Hippocampal formation (tissue), 2 donors: ENCODE measurements at places on chromosomes 6 and 20.

DNA sequence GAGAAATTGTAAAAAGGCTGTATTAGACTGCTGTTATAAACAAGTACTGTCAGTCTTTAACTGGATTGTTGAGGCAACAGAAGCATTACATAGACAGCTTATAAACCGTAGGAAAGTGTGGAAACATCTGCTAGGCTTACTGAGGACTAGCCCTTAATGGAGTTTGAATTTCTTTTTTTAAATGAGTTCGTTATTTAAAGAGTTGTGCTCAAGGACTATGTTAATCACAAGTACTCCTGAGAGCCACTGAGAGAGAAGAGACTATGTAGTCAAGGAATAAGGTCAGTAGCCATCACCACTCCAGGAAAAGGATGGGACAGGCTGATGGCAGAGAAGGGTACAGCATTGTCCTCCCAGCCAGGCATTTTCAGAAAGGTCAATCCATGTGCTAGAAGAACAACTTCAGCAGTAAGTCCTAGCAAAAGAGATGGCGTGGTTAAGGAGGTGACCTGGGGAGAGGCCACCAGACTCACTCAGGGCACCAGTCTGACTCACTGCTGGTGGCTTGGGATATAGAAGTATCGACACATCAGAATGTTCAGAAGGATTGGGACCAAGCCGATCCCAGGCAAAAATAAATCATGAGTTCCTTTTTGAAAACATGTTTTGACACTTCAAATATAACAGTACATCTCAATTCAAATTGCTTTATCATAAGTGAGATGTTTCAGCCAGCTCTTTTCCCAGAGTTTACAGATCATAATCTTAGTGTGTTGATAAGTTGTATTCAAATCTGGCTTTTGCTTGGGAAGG lies 6.4 kb downstream of the RPS12 start:
- no peak for DNase-seq

GRCh38 chr20:62368976-62369814 lies 2.1 kb upstream of the LAMA5 start:
- DNase-seq = no peak

DNA sequence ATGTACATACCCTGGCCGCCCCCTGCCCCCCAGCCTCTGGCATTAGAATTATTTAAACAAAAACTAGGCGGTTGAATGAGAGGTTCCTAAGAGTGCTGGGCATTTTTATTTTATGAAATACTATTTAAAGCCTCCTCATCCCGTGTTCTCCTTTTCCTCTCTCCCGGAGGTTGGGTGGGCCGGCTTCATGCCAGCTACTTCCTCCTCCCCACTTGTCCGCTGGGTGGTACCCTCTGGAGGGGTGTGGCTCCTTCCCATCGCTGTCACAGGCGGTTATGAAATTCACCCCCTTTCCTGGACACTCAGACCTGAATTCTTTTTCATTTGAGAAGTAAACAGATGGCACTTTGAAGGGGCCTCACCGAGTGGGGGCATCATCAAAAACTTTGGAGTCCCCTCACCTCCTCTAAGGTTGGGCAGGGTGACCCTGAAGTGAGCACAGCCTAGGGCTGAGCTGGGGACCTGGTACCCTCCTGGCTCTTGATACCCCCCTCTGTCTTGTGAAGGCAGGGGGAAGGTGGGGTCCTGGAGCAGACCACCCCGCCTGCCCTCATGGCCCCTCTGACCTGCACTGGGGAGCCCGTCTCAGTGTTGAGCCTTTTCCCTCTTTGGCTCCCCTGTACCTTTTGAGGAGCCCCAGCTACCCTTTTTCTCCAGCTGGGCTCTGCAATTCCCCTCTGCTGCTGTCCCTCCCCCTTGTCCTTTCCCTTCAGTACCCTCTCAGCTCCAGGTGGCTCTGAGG lies 7.6 kb downstream of the CDKN1A start:
- DNase-seq = no peak

DNA sequence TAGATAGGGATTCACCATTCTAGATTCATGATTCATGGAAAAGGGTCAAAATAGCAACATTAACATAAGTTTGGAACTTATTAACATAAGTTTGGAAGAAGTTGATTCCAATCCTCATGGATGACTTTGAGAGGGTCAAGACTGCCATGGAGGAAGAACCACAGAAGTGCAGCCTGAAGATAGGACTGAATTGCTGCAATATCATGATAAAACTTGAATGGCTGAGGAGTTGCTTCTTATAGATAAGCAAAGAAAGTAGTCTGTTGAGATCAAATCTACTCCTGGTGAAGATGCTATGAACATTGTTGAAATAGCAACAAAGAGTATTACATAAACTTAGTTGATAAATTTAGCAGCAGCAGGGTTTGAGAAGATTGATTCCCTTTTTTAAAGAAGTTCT lies 62.2 kb downstream of the GMDS start:
- no peak for DNase-seq

- DNase-seq = no peak
These were observed 38.5 kb downstream of the GCNT2 start for GRCh38 chr6:10559522-10560152.

DNA sequence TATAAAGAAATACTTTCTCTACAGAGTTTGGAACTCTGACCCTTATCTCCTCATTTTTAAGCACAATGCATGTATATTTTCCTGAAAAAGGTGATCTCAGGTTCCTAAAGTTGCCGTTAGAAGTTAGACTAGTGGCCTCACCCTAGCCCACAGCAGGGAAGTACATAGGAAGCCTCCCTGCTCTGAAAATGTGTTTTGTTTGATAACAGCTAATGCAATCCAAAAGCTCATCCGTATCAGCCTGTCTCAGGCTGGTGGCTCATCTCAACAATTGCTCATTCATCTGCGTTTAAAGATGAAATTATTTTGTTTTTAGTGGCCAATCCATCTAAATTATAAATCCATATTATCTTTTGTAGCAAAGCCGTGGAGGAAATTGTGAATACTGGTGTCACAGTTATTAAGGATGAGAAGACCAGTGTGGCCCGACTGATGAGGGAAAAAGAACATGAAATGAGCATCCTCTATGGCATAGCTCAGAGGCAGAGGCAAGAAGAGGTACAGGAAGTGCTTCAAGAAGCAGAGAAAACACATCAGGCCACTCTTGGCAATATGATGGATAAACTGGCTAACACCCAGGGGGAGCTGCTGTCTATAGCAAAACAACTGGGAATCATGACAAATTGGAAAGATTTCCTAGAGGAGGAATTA lies 20.1 kb downstream of the C6orf163 start:
- DNase-seq = no peak

DNA sequence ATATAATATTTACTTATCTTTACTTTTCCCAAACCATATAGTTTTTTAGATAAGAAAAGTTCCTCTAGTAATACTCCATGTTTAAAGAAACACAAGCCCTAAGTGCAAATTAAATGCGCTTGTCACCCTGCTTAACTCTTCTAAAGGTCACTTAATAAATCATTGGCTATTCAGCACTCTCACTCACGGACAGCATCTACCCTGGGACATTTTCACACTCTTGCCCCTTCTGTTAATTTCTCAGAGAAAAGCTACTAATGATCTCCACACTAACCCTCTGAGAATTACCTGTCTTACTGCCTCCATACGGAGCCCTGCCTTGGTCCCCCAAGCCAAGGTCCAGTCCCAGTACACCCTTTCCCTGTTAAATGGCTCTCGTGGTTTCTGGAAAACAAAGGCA lies 102.2 kb downstream of the NRN1 start:
- no peak for DNase-seq

GRCh38 chr20:64071341-64072332 lies 7.7 kb downstream of the RGS19 start:
- DNase-seq = no peak

- no peak for DNase-seq
These were observed 155.2 kb downstream of the SCML4 start for GRCh38 chr6:107668743-107669474.

GRCh38 chr20:62286493-62287064 lies 16.2 kb upstream of the ADRM1 start:
- no peak for DNase-seq

- DNase-seq = no peak
These were observed 191.1 kb downstream of the ZMYND8 start for GRCh38 chr20:47165376-47165865.

GRCh38 chr20:46985671-46986070 lies 91.0 kb downstream of the EYA2 start:
- no peak for DNase-seq

DNA sequence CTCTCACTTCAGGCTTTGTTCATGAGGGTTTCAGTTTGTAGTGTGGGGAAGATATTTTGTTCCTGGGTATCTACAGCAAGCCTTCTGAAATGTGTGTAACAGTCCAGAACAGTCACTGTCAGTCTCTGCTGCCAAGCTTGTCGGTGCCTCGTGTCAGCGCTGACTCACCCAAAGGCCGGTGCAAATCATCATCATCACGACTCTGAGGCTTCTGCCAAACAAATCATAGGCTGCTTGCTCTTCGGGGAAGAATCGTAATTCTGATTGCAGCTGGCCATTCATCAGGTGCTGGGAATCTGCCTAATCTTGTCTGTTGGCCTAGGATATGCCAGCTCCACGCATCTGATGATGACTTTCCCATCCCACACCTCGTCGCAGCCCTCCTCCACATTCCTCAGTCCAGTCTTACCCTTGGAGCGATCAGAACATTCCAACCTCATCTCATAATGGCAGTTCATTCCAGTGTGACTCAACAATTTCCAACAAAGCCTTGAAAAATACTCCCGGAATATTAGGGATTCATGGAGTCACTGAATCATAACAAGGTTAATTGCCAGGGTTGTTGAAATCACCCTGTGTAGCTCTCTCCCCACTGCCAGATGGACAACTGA lies 40.9 kb downstream of the ALDH8A1 start:
- DNase-seq = no peak

DNA sequence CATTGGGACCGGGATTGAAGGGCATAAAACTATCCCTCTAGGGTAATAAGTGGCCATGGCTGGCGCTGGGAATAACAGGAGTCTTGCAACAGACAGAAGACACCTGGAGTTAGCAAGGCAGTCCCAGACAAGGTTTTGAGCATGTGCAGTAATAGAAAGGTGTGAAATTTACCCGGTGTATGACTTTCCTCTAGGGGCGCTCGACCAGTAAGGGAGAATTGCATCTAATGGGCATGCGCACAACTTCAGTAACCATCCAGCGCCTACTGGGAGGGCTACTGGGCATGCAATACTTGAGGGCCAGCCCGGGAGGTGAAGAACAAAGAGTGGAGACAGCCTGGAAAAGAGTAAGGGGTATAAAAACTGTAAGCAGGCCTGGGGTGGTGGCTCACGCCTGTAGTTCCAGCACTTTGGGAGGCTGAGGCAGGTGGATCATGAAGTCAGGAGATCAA lies 32.7 kb downstream of the SERPINB6 start:
- DNase-seq = no peak

DNA sequence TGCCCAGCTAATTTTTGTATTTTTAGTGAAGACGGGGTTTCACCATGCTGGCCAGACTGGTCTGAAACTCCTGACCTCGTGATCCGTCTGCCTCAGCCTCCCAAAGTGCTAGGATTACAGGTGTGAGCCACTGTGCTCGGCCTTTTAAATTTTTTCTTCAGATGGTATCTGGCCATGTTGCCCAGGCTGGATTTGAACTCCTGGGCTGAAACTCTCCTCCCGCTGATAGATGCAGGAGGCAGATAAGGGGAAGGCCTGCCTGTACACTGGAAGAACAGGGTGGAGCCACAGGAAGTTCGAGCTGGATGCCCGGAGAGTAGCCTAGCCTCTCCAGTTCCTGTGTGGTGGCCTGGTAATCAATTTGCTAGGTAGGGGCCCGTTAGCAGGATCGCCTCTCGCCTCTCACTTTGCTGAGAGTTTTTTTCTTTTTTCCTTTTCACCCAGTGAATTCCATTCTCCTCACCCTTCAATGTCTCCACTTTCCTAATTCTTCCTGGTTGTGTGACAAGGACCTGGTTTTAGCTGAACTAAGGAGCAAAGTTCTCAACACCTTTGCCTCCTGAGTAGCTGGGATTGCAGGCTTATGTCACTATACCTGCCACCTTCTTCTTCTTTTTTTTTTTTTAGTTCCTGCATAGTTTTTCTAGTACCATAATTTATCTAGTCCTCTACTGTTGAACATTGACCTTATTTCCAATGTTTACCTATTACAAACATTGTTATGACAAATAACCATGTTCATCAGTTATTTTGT lies 19.4 kb upstream of the ITCH start:
- no peak for DNase-seq

GRCh38 chr20:47883186-47883585 lies 97.9 kb upstream of the SULF2 start:
- DNase-seq = no peak

DNA sequence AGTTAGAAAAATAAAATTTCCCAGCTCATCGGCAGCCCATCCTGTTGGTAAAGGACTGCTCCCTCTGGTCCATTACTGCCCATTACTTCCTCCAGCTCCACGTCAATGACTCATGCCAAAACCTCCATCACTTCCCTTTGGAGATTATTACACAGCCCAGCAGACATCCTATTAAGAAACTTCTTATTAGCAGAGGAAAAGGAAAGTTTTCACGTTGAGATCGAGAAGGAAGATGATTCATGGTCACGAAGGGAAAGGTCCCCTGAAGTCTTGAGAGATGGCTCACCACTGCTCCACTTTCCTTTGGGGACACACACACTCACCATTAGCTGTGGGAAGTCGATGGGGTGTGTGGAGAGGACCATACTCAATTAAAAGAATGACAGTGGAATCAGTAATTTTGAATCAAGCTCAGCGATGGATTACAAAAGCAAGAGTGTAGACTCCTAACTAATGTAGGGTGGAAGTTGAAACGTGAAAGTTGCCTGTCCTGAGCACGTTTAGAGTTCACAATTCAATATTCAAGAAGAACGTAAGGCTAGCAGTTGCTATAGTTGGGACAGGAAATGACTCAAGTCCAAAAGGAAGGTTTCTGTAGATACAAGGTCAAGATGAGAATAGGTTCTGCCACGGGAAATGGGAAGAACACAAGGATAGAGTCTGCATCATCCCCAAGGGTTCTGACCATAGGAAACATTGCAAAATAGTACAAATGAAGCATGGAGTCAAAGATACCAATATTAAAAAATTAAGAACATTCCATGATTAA lies 21.6 kb downstream of the SASH1 start:
- DNase-seq = no peak

DNA sequence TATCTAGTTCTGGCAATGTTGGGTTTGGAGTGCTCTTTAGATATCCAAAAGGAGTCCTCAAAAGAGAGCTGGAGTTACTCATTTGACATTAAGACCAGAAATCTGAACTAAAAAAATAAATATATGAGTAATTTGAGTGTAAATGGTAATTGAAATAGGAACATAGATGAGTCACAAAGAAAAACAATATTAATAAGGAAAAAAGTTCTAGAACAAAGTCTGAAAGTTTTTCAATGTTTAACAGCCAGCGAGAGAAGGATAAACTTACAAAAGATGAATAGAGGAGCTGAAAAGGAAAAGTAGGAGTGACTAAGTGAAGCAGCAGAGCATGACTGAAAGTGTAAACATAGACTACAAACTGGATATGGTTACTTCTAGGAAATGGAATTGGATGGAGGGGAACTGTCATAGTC lies 46.8 kb downstream of the EPM2A start:
- DNase-seq = no peak

GRCh38 chr6:9409126-9409525 lies 973.8 kb upstream of the SLC35B3 start:
- no peak for DNase-seq

- no peak for DNase-seq
These were observed 206.2 kb upstream of the TCF21 start for GRCh38 chr6:133682506-133683307.

GRCh38 chr6:167744681-167745669 lies 81.7 kb upstream of the AFDN start:
- no peak for DNase-seq

- no peak for DNase-seq
These were observed 22.7 kb downstream of the RCAN2 start for GRCh38 chr6:46468403-46469010.

- no peak for DNase-seq
These were observed 84.0 kb upstream of the SLC22A16 start for GRCh38 chr6:110560239-110561007.

- DNase-seq = no peak
These were observed 1.4 kb upstream of the HIVEP1 start for GRCh38 chr6:12010635-12011275.
